ENCODE measurements at places on chromosomes 5 and 9. TPM values are rescaled to one million over a fixed set of nuclear protein-coding genes. Genes with fewer than 3 reads are reported as not detected.

GRCh38 chr9:108108852-108109448 lies 619.4 kb upstream of the KLF4 start:
- DNase-seq: no peak

- no peak for DNase-seq
These were observed 175.2 kb downstream of the GAPVD1 start for GRCh38 chr9:125436613-125437443.

NOXA1 gene
- total RNA-seq: 19.7 TPM

GRCh38 chr9:104107799-104108198 lies 13.7 kb downstream of the SMC2 start:
- DNase-seq: no peak

SYNPO gene
- 38.1 TPM for total RNA-seq

MGAT1 gene
- 112 TPM for total RNA-seq

- no peak for DNase-seq
These were observed 141.0 kb downstream of the AGTPBP1 start for GRCh38 chr9:85600675-85601263.

LVRN gene
- 1.4 TPM for total RNA-seq

DNA sequence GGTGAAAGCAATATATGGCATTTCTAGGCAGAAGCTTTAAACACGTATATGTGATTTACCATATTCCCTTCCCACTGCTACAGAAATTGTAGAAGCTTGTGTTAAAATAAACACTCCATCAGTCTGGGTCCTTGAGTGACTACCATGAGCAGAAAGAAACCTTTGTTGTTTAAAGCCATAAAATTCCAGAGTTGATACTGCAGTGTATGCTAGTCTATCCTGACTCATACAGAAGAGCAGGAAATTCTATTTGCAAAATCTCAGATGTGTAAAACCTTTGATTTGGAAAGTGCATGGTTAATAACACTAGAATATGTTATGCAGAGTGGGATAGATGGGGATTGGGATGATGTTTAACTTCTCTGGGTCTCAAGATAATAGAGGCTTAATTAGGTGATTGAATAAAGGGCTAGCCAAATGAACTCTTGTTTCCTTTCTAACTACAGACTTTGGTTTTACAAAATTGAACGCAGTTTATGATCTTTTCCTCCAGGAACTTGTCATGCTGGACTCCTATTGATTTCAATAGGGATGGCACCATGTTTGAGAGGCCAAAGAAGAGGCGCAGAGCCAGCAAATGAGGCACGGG lies 282.7 kb upstream of the VLDLR start:
- DNase-seq: no peak

- DNase-seq: no peak
These were observed 92.4 kb upstream of the CPLX2 start for GRCh38 chr5:175778951-175779503.

- no peak for DNase-seq
These were observed 198.7 kb upstream of the KLF9 start for GRCh38 chr9:70613024-70613768.

- DNase-seq: no peak
These were observed 308.0 kb downstream of the DOCK8 start for GRCh38 chr9:522658-523057.

GRCh38 chr9:70003901-70004714 lies 39.5 kb upstream of the MAMDC2 start:
- DNase-seq: no peak

- DNase-seq: no peak
These were observed 38.2 kb upstream of the LPAR1 start for GRCh38 chr9:111076519-111076918.

SHOC1 gene
- not detected for total RNA-seq

- no peak for DNase-seq
These were observed 599.9 kb downstream of the ISL1 start for GRCh38 chr5:51983161-51983560.

DNA sequence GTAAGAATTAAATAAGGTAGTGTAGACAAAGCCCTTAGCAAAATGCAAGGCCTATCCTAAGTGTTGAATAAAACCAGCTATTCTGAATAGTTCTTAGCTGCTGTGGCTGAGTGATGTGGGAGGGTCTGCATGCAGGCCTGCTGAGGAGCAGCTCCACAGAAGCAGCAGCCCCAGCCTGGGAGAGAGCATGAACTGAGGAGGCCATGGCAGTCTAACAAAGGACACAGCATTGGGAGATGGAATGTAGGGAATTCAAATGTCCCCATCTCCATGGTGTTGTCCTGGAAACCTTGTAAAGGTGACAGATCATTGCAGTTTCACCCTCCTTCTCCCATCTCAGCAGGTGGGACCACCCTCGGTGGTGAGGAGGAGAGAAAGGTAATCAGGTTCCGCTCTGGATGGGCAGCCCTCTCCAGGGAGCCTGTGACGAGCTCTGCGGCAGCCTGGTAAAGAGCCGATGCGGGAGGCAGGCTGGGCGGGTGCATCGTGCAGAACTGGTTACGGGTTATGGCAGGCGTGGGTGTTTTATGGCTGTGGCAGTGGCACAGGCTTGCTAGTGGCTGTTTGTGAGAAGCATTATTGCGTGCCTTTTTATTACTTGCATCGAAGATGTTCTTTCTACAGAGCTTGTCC lies 199.9 kb upstream of the GLRA1 start:
- peak; percentile 14 for DNase-seq

BNC2 gene
- 55.4 TPM for total RNA-seq

DNA sequence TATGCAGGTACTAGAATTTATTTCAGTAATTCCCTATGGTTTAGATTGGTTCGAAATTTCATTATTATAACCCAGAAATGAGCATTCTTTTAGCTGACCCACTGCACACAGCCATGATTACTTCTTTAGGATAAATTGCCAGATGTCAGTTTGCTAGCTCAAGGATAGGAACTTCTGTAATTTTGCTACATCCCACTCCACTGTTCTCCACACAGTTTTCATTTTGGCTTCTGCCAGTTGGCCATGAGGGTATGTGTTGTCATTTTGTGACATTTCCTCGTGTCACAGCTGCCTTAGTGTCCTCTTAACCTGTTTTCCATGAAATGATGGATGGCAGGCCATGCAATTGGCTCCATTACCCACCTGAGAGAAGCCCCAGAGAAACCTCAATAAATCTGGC lies 16.2 kb upstream of the LCP2 start:
- no peak for DNase-seq

CPEB4 gene
- 67.7 TPM for total RNA-seq

SLC25A2 gene
- total RNA-seq: not detected

- no peak for DNase-seq
These were observed 41.3 kb downstream of the RANBP17 start for GRCh38 chr5:170903075-170903474.

MSMP gene
- not detected for total RNA-seq

DMRTA1 gene
- total RNA-seq: 1.8 TPM

EIF4E1B gene
- total RNA-seq: not detected

CARTPT gene
- not detected for total RNA-seq

DNA sequence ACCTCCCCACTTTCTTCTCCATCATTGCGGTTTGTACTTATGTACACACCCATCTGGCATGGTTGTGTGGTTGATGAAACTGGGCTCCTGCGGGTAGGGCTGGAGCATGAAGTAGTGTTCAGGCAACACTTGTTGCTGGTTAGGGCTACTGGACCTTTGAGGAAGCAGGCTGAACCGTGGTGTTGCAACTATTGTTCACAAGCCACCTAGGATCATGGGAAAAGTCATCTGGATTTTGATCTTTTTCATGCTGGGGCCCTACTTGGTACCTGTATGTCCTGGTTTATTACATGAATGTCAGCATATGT lies 40.1 kb upstream of the TIFAB start:
- DNase-seq: no peak

DNA sequence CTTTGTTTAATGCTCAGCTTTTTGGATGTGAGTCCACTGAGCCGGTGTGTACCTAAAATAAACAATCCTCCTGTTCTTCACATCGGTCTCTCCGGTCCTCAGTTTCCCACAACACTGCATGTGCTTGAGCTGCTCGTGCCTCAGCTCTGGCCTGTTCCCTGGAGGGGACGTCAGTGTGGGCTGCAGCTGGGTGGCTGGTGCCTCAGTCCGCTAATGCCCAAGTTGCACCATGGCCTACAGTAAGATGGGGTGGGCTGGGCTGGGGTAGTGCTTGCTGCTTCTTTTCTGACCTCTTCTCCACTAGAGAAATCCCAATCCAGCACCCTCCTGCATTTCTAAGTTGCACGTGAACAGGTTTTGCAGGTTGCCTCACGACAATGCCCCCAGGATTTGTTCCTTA lies 595 bp upstream of the BTNL9 start:
- DNase-seq: no peak

EXOSC2 gene
- total RNA-seq: 14.5 TPM

STPG3 gene
- total RNA-seq: not detected

ZNF883 gene
- total RNA-seq: 0.27 TPM

NR6A1 gene
- total RNA-seq: 11.5 TPM

DNA sequence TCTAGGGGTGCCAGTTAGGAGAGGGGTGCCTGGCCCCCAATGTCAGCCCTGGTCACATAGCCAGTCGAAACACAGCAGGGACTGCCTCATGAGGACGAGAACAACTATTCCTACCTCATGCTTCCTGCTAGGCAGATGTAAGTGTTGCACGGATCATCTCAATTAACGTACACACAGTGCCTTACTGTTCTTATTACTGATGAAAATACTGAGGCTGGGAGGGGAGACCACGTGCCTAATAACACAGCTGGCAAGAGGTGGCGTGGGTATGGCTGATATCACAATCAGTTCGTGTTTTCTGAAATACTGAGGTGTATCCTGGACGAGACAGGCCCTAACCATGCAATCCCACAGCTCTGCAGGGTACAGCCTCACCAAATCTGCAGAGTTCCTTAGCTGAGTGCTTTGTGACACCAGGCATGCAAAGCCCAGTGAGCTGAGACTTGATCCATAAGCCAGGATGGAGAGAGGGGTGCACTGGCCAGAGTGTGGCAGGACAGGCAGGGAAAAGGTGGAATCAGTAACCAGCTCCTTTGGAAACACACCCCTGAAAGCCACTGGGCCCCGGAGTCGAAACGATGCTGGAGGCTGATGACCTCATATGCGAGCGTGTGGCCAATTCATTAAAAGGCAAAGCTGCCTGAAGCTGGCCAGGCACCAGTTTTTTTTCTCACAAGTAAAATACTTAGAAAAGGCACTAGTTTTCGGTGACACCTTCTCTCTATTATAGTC lies 63.9 kb downstream of the PRRT1B start:
- DNase-seq: no peak

IL31RA gene
- total RNA-seq: not detected

- no peak for DNase-seq
These were observed 112.2 kb downstream of the MARCHF11 start for GRCh38 chr5:16067415-16067814.

- no peak for DNase-seq
These were observed 3.5 kb downstream of the GBA2 start for GRCh38 chr9:35745569-35745968.

Measured in transverse colon (tissue), 4 donors.